ENCODE measurements at places on chromosomes 1 and 21.

DNA sequence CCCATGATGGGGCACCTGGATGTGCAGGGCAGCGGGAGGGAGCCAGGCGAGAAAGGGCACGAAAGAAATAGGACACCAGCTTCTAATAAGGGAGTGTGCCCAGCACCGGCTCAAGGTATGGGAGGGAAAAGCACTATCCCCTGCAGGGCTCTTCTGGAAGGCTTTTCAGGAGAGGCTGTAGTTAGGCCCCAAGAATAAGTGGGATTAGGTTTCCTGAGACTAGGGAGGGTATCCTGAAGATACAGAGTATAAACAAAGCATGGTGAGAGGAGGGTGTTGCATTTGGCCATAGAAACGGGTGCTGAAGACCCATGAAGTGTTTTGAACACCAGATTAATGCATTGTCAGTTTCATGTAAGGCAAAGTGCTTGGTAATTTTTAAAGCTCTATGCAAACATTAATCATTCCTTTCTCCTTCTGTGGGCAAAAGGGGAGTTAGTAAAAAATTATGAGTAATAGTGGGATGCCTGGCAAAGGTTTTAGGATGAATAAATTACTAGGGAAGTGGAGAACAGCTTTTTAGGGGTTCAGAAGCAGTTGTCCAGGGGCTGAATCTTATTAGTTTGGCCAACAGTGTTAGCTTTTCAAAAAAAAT lies 74.0 kb downstream of the SYT6 start:
- no peak for DNase-seq

DNA sequence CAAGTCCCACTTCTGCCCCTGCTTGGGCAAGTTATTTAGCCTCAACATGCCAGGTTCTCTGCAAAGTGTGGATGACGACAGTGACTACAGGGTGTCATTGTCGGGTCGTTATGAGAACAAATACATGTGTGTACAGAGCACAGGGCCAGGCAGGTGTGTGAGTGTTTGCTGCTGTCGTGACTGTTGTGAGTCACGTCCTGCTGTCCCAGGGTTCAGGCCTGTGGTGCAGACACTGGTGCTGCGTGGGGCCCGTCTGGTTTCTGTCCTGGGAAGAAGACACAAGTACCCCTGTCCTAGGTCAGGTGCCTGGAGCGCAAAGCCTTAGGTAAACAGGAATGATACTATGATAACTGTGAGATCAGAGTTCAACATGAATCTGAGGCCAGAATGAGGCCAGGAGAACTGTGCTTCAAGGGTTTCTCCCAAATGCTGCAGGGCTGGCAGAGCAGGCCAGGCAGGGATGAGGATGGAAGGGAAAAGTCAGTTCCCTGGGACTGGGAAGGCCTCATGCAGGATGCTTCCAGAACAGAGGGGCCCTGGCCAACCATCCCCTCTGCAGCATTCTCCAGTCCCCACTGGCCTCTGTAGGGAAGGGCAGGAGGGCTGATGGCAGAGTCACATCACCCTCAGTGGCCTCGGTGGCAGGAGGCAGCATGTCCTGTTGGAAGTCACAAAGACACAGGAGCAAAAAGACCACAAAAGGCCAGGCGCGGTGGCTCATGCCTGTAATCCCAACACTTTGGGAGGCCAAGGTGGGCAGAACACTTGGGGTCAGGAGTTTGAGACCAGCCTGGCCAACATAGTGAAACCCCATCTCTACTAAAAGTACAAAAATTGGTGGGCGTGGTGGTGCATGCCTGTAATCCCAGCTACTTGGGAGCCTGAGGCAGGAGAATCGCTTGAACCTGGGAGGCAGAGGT lies 15.7 kb downstream of the GPR157 start:
- peak; percentile 20 for DNase-seq

DNA sequence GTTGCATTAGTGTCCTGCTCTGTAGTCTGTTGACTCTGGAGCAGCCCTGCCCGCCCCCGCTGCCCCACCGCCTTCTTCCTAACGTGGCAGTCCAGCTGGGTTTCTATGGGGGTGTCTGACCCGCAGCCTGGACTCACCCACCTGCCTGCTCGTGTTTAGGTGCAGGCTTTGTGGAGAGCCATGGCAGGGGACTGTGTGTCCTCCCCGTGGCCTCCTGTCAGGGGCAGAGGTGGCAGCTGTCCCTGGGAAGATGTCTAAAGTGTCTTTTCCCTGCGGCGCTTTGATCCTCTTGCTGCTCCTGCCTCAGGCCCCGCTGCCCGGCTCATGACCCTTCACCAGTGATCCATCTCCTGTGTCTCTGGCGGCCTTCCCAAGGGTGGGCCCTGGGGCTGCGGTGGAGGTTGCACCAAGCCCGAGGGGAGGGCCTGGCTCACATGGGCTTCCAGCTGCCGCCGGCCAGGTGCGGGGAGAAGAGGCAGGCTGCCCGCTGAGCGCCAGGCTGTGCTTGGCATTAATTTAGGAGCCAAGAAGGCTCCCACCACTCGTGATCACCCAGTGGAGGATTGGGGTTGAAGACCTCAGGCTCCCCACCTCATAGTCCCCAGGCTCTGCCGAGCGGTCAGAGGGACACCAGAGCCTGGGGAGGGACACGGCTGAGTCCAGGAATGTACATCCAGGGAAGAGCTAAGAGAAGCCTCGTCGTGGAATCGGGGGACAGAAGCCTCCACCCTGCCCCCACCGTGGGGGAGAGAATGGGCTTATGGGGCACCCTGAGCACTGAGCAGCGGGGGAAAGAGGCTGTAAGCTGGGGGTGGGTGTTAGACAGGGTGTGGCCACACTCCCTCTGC lies 44.1 kb downstream of the COL18A1 start:
- DNase-seq: no peak

GRCh38 chr1:43786201-43786958 lies 79.0 kb downstream of the ST3GAL3 start:
- no peak for DNase-seq

- peak; percentile 40 for DNase-seq
Observed at GRCh38 chr1:230753586-230754251, 6.5 kb downstream of the CAPN9 start.

DNA sequence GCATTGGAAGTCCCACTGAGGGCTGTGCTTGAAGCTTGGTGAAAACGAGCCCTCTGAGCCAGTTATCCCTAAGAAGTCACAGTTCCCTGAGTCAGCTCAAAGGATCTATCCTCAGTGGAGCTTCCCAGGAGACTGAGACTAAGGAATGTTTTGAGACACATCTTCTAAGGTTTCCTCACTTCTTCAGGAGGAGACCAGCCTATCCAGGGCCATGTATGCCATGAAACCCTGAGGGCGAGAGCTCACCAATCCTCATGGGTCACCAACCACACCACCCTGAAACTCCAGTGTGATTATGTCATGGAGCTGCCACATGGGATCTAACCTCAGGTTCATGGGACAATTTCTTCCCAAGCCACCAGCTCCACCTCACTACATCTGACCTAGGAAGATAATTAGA lies 7.6 kb upstream of the TIE1 start:
- no peak for DNase-seq
